ENCODE measurements at places on chromosomes 11 and 22.

- DNase-seq: no peak
Observed at GRCh38 chr11:84628871-84629620, 998.1 kb downstream of the DLG2 start.

DNA sequence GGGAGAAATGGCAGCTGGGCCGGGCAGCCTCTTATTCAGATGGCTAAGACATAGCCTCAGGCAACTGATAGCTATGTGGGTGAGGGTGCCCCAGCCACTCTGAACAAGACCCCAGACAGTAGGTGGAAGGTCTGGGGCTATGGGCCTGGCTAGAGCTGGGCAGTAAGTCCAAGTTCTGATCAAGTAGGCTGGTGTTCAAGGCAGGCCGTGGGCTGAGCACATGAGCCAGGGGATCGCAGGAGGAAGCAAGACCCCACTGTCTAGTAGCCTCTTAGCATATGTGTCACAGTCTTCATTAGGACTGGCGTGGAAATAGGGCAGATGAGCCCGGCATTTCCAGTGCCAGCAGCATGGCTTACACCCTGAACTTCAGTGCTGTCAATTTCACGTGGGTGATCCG, 192.1 kb downstream of the ADAMTS15 start:
- DNase-seq: no peak

- DNase-seq: no peak
Observed at GRCh38 chr11:76141901-76142588, 64.3 kb downstream of the WNT11 start.

- no peak for DNase-seq
Observed at GRCh38 chr11:69963533-69964246, 114.4 kb upstream of the ANO1 start.

DNA sequence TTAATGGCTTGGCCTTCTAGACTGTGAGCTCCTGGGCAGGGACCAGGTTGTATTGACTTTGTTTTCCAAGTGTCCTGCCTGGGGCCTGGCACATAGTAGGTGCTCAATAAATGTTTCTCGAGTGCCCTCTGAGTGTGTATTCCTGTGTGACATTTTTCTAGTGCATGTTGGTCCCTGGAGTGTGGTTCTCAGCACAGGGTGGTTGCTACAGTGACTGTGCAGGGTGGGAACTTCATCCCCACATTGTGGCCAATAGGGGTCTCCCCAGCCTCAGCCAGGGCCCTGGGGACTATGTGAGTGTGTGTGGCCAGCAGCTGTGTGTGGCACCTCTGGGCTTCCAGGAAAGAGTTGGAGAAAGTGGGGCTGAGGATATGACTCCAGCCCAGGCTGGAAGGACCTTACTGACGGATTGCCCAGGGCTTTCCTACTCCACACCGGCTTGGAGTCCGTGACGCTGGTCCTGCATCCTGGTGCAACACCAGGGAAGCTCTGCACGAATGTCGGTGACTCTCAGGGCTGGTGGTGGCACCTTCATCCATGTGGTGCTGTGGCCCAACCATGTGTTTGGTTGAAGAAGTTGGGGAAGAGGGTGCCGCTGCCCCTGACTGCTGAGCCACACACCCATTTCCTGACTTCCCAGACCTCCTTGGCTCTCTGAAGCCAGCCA, 9.0 kb upstream of the MARK2 start:
- no peak for DNase-seq

- DNase-seq: no peak
Observed at GRCh38 chr11:115194802-115195110, 309.5 kb downstream of the CADM1 start.

DNA sequence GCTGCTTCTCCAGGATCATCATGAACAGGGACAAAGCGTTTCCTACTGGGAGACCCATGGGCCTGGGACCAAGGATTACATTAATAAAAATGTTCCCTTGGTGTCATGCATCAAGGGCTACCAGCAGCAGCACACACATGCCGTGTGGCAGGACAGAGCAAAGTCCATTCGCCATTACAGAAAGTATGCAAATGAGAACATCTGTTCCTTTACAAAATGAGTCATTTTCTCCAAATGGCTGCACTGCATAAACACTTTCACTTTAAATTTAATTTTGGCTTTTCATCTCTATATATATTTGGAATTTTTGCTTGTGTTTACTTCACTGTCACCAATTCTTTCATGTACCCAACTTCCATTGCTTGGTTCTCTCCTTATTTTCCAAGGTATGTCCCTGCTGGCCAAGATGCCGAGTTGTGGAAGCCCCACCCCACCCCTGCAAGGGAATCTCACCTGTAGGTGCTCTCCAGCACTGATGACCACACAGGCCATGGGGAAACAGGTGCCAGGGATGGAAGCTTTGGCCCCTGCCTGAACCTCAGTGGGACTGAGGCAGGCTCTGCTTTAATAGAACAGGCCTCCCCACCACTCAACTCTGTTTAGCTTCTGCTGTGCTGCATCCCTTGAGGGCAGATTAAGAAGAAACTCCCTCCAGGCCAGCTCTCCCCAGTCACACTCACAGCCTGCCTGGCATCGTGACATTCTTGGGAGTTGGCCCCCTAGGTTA, 15.6 kb upstream of the GNAZ start:
- DNase-seq: no peak

DNA sequence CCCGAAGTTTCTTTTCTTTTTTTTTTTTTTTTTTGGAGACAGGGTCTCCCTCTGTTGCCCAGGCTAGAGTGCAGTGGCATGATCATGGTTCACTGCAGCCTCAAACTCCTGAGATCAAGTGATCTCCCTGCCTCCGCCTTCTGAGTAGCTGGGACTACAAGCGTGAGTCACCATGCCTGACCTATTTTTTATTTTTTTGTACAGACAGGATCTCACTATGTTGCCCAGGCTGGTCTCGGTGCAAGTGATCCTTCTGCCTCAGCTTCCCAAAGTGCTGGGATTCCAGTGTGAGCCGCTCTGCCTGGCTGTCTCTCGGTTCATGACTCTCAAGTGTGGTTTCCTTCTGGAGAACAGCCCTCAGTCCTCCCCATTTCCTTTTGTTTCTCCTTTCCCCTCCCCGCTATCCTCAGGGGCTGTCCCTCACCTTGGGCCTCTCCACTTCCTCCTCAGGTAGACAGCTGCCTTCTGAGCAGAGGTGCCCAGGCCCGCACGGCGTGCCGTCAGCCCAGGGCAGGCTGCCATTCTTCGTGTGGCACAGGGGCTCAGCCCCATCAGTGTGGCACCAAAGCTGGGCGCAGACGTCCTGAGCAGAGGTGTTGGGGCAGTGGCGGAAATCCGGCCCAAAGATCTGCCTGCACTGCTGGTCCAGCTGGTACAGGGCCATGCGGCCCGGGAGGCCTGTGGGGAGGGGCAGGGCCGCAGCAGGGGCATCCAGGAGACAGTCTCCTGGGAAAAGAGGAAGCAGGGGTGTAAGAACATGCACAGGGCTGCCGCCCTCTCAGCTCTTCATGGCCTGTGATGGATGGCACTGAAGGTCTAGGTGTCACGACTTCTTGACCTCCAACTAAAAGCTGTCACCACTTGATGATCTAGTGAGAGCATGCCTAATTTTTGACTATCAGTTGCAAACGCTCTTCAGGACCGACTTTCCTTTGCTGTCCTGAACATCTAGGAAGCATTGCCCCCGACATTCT, 14.0 kb downstream of the ADAMTS8 start:
- no peak for DNase-seq

GRCh38 chr11:118398791-118399559, 2.4 kb upstream of the ATP5MG start:
- peak; percentile 44 for DNase-seq

GRCh38 chr11:11611381-11611780, 10.4 kb downstream of the GALNT18 start:
- DNase-seq: no peak

- DNase-seq: no peak
Observed at GRCh38 chr11:57597916-57598830, 688 bp downstream of the SERPING1 start.

GRCh38 chr11:14746857-14747395, 103.3 kb downstream of the PDE3B start:
- no peak for DNase-seq

DNA sequence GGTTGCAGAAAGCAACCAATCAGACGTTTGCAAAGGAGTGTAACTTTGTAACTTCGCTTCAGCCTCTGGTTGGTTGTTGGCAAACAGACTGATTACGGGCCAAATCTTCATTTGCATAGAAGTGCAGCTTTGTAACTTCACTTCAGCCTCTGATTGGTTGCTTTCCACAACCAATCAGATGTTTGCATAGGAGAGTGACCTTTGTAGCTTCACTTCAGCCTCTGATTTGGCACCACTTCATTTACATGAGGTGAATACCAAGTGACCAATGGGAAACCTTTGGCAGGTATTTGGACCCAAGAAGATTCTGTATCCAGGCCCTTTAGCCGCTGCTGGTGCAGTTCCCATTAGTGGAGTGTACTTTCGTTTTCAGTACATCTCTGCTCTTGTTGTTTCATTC, 16.0 kb downstream of the USP47 start:
- DNase-seq: no peak

GRCh38 chr11:69674267-69674885, 777 bp downstream of the LTO1 start:
- DNase-seq: no peak

- DNase-seq: no peak
Observed at GRCh38 chr11:118714816-118715215, 35.4 kb upstream of the TREH start.

- no peak for DNase-seq
Observed at GRCh38 chr11:7892059-7892699, 38.9 kb downstream of the OR10A6 start.

DNA sequence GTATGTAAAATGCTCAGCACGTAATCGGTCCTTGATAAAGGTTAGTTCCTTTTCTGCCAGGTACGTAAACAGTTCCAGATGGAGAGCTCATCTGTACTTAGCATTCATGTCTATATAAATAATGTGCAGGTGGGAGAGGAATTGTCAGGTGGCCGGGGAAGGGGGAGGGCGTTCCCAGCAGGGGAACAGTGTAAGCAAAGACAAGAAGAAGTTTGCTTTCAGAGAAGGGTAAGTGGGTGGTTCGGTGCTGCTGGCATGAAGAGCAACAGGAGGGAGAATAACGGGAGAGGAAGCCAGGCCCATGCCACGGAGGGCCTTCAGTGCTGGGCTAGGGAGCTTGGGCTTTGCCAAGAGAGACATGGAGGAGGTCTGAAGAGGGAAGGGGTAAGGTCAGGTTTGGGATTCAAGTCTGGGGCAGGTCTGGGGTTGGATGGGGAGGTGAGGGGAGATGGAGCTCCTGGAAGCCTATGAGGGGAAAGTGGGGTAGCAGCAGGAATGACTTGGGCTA, 11.4 kb upstream of the WNT11 start:
- DNase-seq: no peak

DNA sequence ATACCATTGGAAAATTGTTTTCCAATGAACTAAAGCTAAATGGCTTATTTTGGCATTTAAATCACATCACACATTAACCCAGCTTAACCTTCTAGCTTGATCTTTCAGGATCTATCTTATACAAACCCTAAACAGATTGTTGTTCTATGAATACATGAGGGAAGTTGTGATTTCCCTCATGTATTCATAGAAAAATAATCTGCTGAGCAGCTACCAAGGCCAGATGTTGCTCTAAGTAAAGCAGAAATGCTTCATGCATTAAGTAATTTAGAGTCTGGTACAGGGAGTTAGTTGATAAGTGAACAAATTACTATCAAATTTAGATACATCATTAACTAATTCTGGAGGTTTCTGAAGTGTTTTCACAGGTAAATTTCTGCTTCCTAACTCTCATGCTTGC, 204.6 kb upstream of the ANO3 start:
- DNase-seq: no peak

GRCh38 chr11:8259306-8259959, 4.2 kb downstream of the LMO1 start:
- no peak for DNase-seq

DNA sequence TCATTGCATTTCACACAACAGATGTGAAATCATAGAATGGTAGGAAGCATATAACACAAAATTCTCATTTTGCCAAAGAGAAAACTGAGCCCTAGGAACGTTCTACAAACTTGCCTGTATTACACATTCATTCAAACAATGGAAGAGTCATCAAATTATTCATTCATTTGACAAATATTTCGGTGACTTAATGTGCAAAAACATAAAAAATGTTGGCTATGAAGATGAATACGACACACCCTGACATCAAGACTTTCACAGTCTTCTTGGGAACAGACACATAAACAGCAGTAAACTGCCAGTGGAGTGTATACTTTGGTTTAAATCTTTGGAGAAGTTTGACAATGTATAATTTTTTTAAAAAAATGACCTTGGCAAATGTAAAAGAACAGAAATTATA, 20.4 kb upstream of the C11orf87 start:
- DNase-seq: no peak

GRCh38 chr11:123740787-123741158, 687 bp downstream of the ZNF202 start:
- DNase-seq: no peak

GRCh38 chr22:39146256-39147101, 6.0 kb downstream of the CBX7 start:
- no peak for DNase-seq

DNA sequence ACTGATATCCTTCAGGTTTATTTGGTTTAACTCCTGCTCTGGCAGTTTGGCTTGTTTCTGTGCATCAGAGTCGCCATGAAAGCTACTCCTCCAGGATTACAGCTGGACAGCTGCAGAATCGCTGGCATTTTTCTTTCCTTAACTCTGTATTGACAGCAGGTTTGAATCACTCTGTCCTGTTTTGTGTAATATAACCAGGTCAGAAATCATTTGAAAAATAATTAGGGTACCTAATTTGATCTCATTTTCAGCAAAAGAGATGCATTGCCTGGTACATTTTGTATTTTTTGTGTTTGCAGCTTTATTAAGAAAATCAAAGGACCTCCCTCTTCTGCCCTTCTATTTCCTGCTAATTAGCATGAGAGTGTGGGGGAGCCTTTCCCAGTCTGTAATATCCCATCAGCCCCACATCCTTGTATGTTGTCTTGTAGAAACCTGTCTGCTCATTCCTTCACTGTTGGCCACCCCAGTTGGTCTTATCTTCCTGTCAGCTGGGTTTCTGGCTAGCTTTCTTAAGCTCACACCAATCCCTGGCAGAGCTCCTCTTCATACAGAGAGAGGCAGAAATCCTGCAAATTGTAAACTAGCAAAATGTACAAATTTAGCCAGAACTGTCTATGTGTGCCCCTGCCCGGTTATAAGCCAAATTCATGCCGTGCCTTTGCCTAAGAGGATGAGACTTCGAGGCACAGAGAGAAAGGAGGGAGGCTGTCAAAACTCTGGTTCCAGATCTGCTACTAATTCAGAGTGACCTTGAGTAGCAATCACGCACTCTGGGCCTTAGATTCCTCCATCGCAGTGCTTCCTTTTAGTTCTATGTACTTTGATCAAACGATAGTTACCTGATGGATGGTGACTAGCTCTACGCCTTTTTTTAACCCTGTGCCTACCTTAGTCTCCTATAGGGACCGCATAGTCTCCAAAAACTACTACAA, 200.6 kb downstream of the NAV2 start:
- no peak for DNase-seq

DNA sequence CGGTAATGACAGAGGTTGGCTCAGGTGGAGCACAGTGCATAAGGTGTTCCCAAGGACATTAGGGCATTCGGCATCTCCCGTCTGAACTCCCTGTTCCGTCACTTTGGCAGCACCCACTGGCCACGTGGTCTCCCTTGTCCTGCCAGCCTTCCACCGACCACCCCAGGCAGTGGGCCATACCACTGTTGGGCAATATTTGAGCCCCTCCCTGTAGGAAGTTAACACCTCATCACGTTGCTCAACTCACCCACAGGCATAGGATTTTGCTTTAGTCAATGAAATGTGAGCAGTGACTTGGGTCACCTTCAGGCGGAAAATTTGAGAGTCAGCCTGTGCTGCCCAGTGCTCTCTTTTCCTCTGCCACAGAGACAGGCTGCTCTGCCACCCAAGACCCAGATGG, 44.0 kb downstream of the SERPINH1 start:
- no peak for DNase-seq
